ENCODE measurements at places on chromosomes 5 and 9.

- no peak for DNase-seq
Measured at GRCh38 chr5:170495825-170496661, 7.8 kb upstream of the KCNIP1 start.

GRCh38 chr9:9246726-9247125 lies 1366.1 kb downstream of the PTPRD start:
- no peak for DNase-seq

DNA sequence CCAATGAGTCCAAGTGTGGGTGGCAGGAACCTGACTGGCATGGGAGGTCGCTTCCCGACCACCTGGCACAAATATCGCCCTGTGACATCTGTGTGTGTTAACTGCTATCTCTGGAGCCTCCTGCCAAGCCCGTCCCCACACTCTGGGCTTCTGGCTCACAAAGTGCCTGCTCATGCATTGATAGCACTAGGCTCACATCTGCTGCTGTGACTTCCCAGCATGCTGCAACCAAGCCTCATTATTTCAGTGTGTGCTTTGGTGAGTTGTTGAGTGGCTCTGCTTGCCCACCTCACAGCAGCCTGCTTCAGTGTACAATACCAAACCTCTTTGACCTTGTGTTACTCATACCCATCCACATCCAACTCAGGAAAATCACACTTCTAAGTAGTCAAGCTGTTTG lies 139.8 kb downstream of the APBA1 start:
- no peak for DNase-seq

DNA sequence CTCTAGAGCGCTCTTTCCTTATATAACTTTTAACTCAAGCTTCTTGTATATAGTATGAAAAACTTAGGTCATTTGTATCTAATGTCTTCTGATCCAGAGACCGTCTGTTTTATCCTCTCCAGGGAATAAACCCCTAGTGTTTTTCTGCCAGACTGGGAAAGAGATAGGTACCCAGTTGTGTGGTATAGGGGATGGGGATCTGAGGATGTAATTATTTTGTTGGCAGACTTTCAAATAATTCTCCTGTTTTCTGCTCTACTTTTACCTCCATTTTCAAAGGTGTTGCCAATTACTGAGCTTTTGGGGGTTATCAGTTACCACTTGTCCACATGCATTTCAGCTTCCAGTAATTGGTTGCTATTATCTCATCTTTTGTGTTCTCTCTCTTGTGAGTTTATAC lies 17.9 kb downstream of the CCDC171 start:
- DNase-seq: no peak

DNA sequence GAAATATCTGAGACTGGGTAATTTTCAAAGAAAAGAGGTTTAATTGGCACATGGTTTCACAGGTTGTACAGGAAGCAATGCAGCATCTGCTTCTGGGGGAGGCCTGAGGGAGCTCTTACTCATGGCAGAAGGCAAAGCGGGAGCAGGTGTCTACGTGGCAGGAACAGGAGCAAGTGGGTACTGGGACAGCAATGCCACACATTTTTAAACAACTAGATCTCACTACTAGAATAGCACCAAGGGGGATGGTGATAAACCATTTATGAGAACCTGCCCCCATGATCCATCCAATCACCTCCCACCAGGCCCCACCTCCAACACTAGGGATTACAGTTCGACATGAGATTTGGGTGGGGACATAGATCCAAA lies 47.6 kb upstream of the HOMER1 start:
- DNase-seq: no peak

GRCh38 chr9:20225826-20226225 lies 396.5 kb downstream of the MLLT3 start:
- DNase-seq: no peak

DNA sequence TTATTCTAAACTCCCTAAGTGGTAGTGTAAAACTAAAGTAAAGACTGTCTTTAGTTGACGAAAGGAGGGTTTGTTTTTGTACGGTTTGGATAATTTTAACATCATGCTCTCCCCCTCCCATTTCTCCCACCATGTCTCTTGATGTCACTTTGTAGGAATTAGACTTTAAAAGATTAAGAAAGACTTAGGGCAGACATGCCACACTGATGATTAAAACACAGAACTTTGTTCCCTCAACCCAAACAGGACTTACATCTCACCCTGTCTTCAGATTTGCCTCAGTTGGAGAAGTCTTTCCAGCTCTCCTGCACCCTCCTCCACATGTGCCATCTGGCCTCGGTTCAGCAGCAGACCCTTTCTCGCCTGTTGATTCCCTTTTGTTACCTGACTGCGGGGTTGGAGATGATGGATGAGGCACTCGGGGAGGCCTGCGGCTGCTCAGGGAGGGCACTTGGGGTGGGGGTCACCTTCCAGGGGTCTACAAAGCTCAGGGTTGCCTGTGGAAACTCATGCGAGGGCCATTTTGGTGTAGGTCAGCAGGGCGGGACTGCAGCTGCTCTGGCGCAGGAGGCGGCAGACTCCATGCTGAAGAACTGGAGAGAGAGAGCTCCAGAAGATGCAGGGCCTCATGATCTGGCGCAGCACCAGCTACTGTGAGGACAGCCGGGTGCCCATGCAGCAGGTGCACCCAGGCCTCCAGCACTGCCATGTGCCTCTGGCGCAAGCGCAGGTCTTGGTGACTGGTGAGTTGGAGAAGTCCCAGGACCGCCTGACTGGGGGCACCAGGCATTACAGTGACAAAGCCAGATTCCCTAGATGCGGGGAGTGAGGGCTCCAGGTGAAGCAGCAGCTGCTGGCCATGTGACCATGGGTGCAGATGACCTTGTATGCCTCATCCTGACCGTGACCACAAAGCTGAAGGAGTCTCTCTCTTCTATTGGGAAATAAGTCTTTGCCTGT lies 24.5 kb upstream of the EXOC3 start:
- no peak for DNase-seq

- DNase-seq: peak; percentile 82
Measured at GRCh38 chr9:137305060-137305797, 3.2 kb upstream of the NRARP start.

DNA sequence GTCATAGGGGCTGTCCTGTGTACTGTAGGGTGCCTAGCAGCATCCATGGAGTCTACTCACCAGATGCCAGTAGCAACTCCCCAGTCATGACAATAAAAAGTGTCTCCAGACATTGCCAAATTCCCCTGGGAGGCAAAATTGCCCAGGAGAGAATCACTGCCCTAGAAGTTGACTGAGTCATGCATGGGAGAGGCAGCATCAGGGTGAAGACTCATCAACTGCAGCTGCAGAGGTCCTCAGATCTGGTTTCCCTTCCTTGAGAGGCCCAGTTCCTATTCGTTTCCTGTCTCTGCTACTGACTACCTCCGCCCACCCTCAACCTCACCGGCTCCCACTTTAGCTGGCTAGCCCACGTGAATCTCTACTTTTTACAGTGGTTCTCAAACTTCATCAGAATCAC lies 88.6 kb upstream of the AGXT2 start:
- peak; percentile 70 for DNase-seq

Data from kidney capillary endothelial cell (primary cell).